ENCODE measurements at places on chromosomes 3 and 15. TPM values are rescaled to one million over a fixed set of nuclear protein-coding genes. Genes with fewer than 3 reads are reported as not detected.

DNA sequence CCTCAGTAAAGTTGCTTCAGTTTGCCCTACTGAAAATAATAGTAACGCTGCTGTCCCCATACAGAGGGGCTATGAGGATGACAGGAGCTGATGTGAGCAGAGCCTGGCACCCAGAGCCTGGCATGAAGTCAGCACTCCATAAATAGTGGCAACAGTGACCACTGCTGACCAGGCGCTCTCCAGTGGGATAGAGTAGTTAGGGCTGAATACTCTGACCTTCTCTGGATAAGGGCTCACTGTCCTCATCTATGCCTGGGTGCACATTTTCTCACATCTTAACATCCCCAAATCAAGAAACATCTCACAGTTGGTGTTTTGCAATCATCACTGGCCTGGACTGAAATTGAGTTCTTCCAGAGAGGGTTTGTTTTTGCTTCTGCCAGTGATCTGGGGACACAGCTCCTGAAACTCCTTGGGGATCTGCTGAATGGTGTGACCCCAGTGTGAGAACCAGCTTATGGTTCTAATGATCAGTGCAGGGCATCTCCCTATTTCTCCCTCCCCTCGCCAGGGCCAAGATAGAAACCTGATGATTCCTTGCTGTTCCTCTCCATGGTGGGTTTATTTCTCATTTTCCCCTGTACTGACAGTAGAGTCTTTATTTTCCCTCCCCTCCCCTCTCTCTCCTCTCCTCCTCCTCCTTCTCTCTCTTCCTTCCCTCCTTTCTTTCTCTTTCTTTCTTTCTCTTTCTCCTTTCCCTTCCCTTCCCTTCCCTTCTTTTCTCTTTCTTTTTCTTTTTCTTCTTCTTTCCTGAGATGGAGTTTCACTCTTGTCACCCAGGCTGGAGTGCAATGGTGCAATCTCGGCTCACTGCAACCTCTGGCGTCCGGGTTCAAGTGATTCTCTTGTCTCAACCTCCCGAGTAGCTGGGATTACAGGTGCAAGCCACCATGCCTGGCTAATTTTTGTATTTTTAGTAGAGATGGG, 3.5 kb upstream of the PCSK6 start:
- no peak for DNase-seq

ALDH1A2 gene
- not detected for total RNA-seq

- DNase-seq: no peak
These were observed 639 bp downstream of the NIPA1 start for GRCh38 chr15:22786868-22787698.

NDN gene
- 40.1 TPM for total RNA-seq

DNA sequence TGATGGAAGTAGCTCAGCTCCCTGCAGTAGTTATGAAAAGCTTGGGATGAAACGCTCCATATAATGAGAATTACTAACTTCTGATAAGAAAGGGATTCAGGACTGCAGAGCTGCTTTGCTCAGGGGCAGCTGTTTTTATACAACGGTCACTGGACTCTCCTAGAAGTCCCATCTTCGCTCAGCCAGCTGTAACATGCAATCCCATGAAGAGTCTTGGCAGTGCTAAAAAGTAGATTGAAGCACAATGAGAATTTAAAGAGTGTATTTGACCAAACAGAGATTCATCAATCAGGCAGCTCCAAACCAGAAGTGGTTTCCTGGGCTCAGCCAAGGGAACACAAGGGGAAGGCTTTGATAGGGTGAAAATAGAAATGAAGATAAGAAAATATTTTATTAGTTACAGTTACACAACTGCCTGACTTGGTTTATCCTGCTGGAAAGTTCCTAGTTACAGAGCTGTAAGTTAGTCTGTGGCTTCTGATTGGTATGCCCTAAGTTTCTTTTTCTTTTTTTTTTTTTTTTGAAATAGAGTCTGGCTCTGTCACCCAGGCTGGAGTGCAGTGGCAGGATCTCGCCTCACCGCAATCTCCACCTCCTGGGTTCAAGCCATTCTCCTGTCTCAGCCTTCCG, 24.1 kb downstream of the SIDT1 start:
- no peak for DNase-seq

GRCh38 chr3:85481411-85482212, 522.8 kb downstream of the CADM2 start:
- DNase-seq: no peak

DNA sequence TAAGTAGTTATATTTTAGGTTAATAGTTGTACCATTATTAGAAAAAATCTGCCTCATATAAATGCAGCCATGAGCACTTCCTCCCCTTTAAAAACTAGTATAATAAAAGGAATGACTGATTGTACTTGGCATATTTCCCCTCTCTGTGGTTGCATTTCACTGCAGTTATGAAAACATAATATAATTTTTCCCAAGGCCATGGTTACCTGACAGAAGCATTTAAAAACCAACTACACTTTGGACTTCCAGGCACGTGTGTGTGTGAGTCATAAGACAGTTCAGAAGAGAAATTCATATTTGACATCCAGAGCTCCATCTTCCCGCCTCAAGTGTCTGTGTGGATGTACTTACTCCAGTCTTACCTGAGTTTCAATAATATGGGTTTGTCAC, 828.2 kb upstream of the CFAP20DC start:
- peak; percentile 8 for DNase-seq

ARGFX gene
- not detected for total RNA-seq

DGKG gene
- total RNA-seq: 2.5 TPM

TICRR gene
- total RNA-seq: 3.0 TPM

CPLX3 gene
- not detected for total RNA-seq

DNA sequence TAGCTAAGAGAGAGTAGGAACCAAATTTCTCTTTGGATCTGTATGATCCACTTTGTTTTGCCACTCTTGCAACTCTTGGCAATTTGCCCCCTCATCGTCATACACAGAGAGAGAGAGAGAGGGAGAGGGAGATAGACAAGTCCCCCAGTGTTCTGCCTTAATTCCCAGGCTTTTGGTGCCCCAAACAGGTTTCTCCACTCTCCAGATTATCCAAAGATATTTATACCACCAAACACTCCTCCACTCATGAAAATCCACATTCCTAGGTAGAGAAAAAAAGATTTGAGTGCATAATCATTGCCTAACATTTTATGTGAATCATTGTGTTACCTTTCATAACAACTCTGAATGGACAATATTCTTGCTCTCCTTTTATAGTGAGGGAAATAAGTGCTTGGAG, 15.3 kb downstream of the ACP3 start:
- DNase-seq: no peak

CLDN1 gene
- total RNA-seq: 4.7 TPM

GRCh38 chr3:47418167-47419082, 37.6 kb downstream of the PTPN23 start:
- DNase-seq: no peak

DNA sequence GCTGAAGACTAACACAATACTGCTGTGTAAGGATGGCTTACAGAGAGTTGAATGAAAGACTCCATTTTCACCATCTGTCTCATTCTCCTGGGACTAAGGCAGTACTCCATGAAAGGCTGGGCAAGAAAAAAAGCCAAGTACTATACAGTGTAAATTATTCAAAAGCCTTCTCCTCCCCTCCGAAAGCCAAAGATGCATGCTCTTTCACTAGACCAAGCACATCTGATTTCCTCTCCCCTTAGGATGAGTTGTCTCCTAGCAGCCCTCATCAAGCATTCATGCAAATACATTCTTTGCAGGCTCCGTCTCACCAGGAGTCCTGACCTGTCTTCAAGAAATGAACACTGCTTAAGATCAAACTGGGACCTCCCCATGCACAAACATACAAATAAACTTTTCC, 133.5 kb upstream of the THBS1 start:
- no peak for DNase-seq

WNT5A gene
- 224 TPM for total RNA-seq

DNA sequence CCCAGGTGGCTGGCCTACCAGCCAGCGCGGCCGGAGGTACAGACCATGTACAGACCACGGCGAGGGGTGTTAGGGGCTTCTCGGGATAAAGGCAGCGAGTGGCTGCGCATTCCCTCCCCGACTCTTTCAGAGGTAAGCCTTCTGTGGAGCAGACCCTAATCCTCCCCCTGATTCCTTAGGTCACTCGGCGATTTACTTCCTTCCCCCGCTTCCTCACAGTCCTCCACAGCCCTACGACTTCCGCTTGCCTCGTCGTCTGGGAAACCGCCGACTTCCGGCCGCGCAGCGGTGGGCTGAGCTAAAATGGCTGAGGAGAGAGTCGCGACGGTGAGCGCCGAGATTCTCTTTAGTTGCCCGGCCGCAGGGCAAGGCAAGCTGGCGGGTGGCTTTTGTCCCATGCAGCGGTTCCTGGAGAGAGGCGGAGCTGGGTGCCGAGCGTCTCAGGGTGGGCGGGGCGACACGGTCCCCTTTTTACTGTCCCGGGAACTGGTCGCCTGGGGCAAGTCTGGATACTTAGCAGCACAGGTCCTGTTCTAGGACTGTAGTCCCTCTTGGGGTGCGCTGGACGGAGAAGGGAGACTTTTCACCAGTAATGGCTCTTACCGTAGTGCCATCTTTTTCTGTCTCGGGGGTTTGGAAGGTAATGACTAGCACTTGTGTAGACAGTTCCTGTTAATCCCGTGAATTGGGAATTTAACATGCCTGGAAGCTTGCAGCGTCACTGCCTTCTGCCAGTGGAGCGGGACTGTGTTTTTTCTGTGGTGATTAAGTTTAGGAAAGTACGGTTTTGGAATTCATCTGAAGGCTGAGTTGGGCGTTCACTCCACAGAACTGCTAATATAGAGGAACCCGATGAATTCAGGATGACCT, at the start of the genes BBS4 and HIGD2B:
Gene BBS4, plus strand, starts transcription at position 283 of the 870 bp plus-strand sequence. Its CDS starts 21 bp downstream, at position 304.
Gene HIGD2B, minus strand, starts transcription at position 258 of the 870 bp plus-strand sequence. CDS start 9,808 bp downstream, outside the sequence.
- peak; percentile 83 for DNase-seq

GRCh38 chr3:27426926-27427325, 57.3 kb downstream of the SLC4A7 start:
- no peak for DNase-seq

- no peak for DNase-seq
These were observed 367.3 kb downstream of the OCA2 start for GRCh38 chr15:27731776-27732175.

GRCh38 chr3:33975463-33975862, 177.0 kb downstream of the PDCD6IP start:
- peak; percentile 19 for DNase-seq

- DNase-seq: peak; percentile 65
These were observed 19.2 kb downstream of the ANKDD1A start for GRCh38 chr15:64930778-64931371.

GRCh38 chr3:174859756-174860155, 622 bp downstream of the NAALADL2 start:
- DNase-seq: no peak

GRCh38 chr3:98763076-98763475, at the start of gene ST3GAL6:
ST3GAL6 (plus strand) TSS chr3:98763340; CDS start chr3:98768441, 5,101 bp downstream.
- peak; percentile 42 for DNase-seq

RTP4 gene
- not detected for total RNA-seq

DNA sequence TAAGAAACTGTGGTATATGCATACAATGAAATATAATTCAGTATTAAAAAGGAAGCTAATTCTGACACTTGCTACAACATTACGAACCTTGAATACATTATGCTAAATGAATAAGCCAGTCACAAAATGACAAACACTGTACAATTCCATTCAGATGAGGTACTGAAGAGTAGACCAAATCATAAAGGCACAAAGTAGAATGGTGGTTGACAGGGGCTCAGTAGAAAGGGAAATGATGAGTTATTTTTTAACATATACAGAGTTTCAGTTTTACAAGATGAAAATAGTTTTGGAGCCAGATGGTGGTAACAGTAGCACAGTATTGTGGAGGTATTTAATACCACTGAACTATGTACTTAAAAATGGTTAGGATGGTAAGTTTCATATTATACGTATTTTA, 254.6 kb upstream of the RBMS3 start:
- DNase-seq: no peak

Measured in IMR-90 (cell line).